Omental fat pad (tissue), 4 donors: ENCODE measurements at places on chromosomes 2 and 18.

DNA sequence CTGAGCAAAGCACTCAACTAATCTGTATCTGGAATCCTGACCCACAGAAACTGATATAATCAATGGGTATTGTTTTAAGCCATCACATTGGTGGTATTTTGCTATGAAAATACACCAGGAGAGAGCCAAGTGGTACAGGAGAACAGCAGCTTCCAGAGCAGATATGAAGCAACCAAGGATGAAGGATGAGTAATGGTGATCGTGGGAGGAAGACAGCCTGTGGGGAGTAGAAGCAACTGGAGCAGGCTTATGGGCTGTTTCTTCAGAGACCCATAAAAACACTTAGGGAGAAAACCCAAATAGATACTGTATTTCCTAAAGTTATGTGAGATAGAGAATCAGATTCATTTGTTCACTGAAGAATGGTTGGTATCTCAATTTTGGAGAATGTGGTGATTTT, 330.8 kb downstream of the NUP35 start:
- DNase-seq = no peak

- DNase-seq = no peak
Observed at GRCh38 chr2:157046396-157046795, 211.1 kb upstream of the GALNT5 start.

- no peak for DNase-seq
Observed at GRCh38 chr18:74040459-74041332, 106.9 kb downstream of the FBXO15 start.

- DNase-seq = no peak
Observed at GRCh38 chr2:134087371-134087921, 166.4 kb upstream of the MGAT5 start.

- no peak for DNase-seq
Observed at GRCh38 chr18:52341608-52342381, 1.8 kb downstream of the DCC start.

DNA sequence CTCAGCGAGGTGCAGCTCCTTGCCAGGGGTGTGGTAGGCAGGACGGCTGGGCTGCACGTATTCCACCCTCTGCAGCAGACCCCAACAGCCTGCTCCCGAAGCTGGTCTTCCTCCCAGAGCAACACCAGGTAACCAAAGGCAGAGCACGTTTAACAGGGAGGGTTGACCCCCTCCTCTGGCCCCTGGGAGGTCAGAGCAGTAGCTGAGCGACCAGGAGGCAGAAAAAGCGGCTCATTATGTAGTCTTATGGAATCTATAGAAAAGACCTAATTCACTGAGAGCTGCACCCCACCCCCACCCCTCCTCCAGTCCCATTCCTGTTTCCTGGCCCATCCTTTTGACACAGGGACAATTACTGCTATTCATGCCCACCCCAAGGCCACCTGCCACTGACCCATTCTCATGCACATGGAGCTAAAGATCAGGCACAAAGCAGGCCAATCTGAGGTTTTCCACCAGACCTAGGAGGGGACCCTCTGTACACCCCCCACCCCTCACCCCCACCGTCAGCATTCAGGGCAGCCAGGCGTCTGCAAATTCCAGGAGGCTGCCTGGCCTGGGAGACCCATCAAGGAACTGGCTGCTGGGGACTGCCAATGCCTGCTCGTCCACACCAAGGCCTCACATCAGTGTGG, 60.9 kb upstream of the FZD7 start:
- no peak for DNase-seq

- no peak for DNase-seq
Observed at GRCh38 chr2:154484338-154485099, 214.0 kb upstream of the KCNJ3 start.

GRCh38 chr18:45761512-45762114, 37.6 kb downstream of the SLC14A1 start:
- DNase-seq = no peak

DNA sequence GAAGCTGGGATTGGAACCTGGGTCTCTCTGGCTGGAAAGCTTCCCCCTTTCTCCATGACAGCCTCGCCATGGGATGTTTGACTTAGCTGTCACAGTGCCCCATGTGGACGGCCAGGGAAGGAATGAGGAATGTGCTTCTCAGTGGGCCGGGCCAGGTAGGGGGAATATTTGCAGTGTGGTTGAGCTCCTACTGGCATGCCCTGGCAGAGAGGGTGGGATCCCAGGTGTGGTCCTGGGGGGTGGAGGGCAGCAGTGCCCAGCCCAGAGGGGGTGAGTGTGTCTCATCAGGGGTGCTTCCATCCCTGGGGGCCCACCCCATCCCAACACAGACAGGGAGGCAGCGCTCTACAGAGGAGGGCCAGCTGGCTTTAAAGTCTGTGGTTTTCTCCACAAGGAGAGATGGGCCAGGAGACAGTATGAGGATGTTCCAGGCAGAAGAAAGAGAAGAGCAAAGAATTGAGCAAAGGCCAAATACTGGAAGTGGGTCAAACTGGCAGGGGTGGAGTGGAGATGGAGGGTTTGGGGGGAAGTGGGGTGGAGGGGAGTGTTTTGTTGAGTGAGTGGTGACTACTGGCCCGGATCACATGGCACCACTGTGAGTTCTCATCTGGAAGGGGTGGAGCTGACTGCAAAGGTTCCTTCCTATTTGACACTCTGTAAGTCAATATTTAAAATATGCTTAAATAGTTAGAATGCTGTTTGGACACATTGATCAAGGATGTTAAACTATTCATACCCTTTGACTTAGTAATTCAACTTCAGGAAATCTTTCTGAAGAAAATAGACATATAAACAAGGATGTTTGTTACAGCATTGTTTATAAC, 94.0 kb downstream of the MYCN start:
- no peak for DNase-seq

DNA sequence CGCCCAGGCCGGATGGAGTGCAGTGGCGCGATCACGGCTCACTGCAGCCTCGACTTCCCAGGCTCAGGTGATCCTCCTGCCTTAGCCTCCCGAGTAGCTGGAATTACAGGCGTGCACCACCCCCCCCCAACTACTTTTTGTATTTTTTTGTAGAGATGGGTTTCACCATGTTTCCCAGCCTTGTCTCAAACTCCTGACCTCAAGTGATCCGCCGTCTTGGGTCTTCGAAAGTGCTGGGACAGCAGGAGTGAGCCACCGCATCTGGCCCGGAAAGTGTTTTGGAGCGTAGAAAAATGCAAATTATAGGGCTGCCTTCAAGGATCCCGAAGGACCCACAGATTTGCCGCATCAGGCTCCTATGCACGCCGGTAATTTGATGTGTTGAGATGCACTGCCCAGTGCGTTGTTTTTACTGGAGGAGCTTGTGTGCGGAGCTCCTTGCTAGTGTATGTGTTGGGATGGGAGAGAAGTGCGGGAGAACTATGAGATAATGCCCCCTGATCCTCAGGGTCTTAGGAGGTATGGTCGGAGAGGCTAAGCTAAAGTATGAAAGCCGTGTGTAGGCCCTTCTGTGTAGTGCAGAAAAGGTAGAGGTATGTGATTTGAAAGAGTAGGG, 1.2 kb upstream of the CLASP1 start:
- DNase-seq = no peak

GRCh38 chr2:21111012-21111411, 12.8 kb upstream of the TDRD15 start:
- no peak for DNase-seq

DNA sequence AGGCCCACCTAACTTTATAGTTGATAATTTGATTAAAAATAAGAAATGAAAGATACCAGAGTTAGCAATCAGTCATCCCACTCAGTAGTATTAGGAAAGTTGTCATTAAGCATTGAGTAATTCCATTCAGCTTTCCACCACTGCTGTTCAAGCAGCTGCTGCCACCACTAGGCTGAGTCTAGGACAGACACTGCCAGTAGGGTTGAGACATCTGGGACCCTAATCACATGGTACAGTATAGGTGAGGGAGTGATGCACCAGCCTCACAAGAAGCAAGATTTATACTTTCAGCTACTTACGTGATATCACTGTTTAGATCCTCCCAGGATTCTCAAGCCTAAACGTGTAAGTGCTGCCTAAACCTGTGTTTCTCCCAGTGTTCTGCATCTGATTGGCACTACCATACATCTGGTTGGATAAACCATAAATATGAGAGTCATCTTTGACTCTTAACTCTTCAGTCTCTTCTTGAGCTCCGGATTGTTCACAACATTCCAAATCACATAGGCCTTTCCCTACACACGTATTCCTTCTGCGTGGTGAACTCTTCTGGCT, 3.2 kb downstream of the UBXN4 start:
- no peak for DNase-seq

DNA sequence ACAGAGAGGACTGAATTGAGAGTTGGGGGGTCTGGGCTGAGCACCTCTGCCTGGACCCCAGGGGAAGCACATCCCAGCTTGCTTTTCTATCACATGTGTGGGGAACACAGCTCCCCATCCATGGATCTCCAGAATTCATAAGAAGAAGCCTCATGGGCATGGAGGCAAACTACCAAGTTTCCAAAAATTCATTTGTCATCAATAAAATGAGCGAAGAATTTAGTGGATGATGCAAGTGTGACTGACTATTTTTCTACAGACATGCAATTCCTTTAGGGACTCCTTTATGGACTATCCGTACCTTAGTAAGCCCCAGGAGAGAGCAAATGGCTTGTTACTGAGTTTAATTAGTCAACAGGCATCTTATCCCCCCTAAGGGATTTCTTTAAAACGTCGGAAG, 33.1 kb downstream of the ACKR3 start:
- DNase-seq = no peak

DNA sequence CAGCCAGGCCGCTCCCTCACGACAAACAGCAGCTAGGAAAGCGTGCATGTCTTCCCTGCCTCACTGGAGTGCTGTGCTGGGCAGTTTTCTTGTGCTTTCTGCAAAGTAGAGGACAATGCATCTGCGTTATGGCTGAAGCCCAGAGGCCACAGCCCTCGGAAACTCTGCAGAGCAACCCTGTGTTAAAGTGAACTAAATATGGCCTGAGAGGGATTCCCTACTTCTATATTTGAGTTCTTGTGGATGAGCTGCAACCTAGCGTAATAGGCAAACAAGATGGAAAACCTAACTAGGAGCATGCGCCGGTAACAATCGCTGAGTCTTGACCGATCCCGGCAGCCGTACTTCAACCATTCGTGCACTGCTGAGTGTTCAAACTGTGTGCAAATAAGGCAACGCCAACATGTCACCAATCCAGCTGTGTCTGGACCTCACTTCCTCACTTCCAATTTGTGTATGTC, 471.9 kb upstream of the HS6ST1 start:
- no peak for DNase-seq

- no peak for DNase-seq
Observed at GRCh38 chr2:128820452-128820851, 501.8 kb upstream of the HS6ST1 start.

GRCh38 chr2:120323214-120323613, 22.7 kb upstream of the INHBB start:
- DNase-seq = no peak

GRCh38 chr18:23283916-23284430, 148.7 kb downstream of the CABLES1 start:
- no peak for DNase-seq

DNA sequence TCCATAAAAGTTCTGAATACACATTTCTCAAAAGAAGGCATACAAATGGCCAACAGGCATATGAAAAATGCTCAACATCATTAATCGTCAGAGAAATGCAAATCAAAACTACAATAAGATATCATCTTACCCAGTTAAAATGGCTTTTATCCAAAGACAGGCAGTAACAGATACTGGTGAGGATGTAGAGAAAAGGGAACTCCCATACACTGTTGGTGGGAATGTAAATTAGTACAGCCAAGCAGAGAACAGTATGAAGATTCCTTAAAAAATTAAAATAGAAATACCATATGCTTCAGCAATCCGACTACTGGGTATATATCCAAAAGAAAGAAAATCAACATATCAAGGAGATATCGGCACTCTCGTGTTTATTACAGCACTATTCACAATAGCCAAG, 1312.5 kb downstream of the DSC3 start:
- no peak for DNase-seq

- DNase-seq = no peak
Observed at GRCh38 chr2:85768713-85769112, 14.9 kb downstream of the ATOH8 start.

GRCh38 chr2:118521960-118522359, 325.5 kb downstream of the EN1 start:
- DNase-seq = no peak

- DNase-seq = no peak
Observed at GRCh38 chr2:100730290-100730868, 89.6 kb upstream of the NPAS2 start.

DNA sequence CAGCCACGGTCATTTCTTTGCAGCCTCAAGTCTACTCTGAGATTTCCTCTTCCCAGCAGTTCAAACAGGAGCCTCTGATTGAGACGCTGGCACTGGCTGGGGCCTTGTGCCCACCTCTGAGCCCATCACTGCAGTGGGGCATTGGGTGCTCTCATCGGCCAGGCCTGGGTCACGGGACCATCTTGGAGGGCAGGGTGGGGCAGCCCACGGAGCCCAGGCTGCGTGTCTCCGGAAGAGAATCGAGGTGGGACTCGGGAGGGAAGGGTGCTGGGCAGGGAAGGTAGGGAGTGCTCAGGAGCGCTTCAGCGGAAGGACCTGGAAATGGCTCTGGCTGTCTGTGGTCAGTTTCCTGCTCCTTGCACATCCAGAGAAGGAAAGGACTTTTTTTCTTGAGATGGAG, 82.4 kb downstream of the RTP5 start:
- DNase-seq = no peak

GRCh38 chr2:65261676-65262075, 34.0 kb downstream of the ACTR2 start:
- no peak for DNase-seq

- DNase-seq = no peak
Observed at GRCh38 chr2:59779571-59779970, 773.9 kb downstream of the BCL11A start.

- DNase-seq = no peak
Observed at GRCh38 chr18:42486271-42486670, 531.2 kb downstream of the PIK3C3 start.

GRCh38 chr2:85791704-85792565, 38.1 kb downstream of the ATOH8 start:
- no peak for DNase-seq

DNA sequence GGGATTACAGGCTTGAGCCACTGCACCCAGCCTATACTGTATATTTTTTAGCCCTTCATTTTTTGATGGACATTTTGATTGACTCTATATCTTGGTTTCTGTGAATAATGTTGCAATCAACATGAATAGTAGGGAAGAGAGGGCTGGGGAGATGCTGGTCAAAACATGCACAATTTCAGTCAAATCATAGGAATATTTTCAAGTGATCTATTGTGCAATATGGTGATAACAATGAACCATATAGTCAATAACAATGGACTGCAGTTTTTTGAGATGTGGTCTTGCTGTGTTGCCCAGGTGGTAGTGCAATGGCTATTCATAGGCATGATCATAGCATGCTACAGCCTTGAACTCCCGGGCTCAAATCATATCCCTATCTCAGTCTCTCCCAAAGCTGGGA, 264.7 kb upstream of the TMEFF2 start:
- DNase-seq = no peak

DNA sequence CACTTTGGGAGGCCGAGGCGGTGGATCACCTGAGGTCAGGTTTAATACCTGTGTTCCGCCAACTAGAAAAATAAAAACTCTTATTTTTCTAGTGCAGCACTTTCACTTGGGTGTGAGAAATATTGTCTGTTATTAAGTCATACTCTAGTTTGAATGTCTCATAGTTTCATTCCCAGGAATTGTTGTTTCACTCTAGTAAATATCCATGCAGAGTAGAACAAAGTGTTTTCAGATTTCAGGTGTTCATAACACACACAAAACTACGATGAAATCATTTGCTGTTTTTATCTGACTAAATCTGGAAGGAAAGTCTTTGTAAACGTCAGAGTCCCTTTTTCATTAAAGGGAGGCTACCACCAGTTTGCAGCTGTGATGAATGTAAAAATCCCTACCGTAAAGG, 4.0 kb downstream of the FAM117B start:
- DNase-seq = no peak
